ENCODE measurements at places on chromosomes 3 and 15.
A peak's percentile ranks its signal among the peaks of the same experiment; 100 is the strongest.

- no peak for DNase-seq
Measured at GRCh38 chr3:10249833-10250232, 1.6 kb downstream of the TATDN2 start.

GRCh38 chr3:194167480-194168282, 31.7 kb downstream of the HES1 start:
- DNase-seq: no peak

GRCh38 chr15:95669146-95669922, 661.2 kb upstream of the NR2F2 start:
- no peak for DNase-seq

GRCh38 chr3:143158014-143158988, 38.7 kb downstream of the CHST2 start:
- DNase-seq: no peak

DNA sequence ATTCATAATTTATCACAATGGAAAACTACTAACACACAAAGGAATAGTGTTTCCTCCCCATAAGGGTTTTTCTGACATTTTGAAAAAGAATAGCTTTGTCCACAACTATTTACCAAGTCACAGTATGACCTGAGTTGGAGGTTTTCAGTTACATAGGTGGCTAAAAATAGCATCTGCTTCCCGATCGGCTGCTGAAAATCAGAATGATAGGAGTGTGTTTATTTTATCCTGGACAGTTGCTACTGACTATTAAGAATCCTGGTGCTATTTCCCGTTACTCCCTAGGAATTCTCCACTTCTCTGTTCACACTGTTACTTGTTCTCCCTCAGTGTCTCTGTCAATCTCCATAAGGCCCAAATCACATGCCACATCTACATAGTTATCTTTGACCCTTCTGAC, 353.9 kb upstream of the RARB start:
- no peak for DNase-seq

DNA sequence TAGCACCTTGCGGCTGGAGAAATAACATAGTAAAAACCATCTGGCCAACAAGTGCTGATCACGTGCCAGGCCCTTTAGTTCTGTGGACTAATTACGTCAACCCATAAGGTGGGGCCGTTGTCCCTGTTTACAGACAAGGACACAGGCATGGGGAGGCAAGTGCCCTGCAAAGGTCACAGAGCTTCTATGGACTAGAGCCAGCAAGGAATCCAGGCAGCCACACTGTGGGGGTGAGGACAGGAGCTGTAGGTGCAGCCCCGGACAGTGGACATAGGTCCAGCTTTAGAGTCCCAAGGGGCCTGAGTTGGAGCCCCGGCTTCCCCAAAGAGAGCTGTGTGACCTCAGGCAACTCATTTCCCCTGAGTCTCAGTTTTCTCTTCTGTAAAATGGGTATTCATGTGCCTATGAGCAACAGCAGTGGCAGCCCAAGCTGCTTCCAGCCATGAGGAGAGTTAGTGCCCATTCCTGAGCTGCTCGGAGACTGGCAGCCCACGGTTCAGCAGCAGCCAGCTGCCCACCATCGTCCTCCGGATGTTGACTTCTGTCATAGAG, 13.9 kb downstream of the CHST13 start:
- no peak for DNase-seq

DNA sequence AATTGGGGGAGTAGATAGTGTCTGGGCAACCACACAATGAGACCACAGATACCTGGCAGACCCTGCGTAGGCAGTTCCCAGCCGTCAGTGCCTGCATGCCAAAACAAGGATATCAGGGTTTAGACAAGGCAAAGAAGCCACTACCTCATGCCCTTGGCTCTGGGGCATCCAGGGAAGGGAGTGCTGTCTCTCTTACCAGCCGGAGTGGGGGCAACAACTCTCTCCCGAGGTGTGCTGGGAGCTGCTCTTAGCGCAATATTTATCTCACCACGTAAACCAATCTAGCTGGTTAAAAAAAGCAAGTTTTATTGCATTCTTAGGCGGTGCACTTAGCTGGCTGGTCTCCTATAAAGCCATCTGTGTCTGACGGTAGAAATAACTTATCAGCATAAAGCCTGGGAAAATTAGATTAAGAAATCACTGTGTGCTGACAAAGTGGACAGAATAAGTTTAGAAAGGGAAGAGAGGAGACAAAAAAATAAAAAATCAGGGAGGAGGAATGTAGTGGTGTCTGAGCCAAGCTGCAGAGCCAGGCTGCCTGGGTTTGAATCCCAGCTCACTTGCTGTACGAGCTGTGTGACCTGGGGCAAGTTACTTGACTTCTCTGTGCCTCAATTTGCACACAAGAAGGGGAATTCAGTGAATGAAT, 273.2 kb downstream of the PDZRN3 start:
- DNase-seq: no peak

DNA sequence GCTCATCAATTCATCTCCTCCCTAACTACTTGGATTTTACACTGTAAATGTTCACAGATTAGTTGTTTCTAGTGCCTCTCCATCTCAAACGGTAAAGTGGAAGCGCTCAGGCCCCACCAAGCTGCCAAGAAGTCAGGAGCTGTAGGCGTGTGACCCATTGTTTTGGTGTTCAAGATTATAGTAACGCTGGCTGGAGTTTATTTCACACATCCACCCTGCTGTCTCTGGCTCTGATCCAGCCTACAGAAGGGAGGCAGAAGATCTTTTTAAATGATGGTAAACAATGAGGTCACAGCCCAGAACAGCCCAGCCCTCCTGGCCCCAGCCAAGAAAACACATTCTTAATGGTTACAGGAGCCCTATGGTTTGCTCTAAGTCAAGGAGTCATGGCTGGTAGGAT, 25.7 kb upstream of the GALNT15 start:
- DNase-seq: no peak

- no peak for DNase-seq
Measured at GRCh38 chr3:156483961-156484787, 70.7 kb downstream of the SSR3 start.

DNA sequence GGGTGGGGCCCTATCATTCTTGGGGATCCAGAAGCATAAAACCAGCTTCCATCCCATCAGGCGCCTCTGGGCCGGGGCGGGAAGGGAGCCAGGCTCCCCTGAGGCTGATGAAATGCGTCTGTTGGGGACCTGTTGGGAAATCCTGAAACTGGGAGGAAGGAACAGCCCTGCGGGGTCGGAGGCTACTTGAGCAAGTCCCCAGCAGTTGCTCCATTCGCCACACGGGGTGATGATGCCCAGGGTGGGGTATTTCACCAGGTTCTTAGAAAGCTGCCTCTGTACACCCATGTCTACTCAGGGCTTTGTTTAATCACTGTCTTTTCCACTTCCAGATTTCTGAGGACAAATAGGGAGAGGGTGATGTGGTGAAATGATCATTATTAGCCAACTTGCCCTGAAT, 25.4 kb upstream of the TSEN2 start:
- DNase-seq: no peak

- DNase-seq: no peak
Measured at GRCh38 chr3:118890206-118890605, 144.4 kb downstream of the IGSF11 start.

- peak; percentile 70 for DNase-seq
Measured at GRCh38 chr3:41330465-41330864, 131.2 kb downstream of the CTNNB1 start.

DNA sequence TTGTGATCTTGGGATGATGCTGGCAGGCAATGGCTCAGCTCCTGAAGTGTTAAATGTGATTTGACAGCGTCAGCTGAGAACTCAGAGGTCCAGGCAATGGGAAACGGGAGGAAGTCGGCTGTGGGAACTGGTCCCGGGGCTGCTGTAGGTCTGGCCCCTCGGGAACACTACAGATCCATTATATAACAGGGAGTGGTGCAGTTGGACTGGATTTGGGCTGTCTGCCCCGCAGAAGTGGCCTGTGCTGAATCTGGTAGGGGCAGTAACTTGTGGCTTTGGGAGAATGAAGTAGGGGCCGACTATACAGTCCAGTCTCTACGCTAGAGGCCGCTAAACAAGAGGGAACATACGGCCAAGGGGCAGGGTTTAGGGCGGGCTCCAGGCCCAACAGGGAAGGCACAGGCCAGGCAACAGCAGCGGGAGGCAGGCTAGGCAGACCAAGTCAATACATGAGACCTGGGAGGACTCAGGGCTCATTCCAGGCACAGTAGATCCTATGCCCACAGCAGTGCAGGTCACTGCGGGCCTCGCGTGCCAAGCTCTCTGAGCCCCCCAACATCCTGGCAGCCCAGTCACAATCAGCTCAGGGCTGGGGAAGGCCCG, 20.3 kb upstream of the IL16 start:
- DNase-seq: no peak

- no peak for DNase-seq
Measured at GRCh38 chr15:82810890-82811426, 1.5 kb downstream of the WHAMM start.

DNA sequence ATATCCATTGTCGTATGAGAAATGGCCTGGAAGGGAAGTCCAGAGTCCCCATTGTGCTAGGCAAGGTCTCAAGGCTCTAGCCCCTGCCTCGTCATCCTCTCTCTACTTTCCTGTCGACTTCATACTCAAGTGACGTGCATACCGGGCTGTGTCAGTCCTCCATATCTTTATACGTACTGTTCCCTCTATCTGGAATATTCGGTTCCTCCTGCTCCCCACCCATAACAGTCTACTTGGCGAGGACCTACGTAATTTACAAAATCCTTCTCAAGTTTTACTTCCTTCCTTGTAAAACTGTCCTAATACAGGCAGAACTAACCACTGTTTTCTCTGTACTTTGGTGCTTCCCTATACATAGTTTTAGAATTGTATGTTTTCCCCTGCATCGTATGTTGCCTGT, 2.2 kb upstream of the ALPK3 start:
- no peak for DNase-seq

DNA sequence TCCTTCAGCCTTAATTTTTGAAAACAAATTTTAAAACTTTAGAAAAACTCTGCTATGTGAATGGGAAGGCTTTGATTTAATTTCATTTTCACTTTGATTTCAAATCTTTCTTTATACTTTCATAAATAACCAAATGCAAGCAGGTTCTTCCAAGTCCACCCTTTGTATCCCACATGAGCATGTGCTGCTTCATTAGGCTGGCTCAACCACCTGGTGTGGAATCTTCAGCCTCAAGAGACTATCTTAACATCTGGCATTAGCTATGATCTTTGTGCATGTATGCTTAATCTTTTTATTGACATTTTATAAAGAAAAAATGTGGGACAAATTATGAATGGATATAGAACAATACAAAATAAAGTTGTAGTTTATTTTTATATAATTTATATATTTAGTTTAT, 81.8 kb upstream of the MLF1 start:
- DNase-seq: no peak

GRCh38 chr3:143249014-143249413, 129.4 kb downstream of the CHST2 start:
- DNase-seq: no peak
